ENCODE measurements at places on chromosomes 5 and 9.

GRCh38 chr5:144205141-144205551 is 34.5 kb downstream of the KCTD16 start:
- DNase-seq, result no peak

DNA sequence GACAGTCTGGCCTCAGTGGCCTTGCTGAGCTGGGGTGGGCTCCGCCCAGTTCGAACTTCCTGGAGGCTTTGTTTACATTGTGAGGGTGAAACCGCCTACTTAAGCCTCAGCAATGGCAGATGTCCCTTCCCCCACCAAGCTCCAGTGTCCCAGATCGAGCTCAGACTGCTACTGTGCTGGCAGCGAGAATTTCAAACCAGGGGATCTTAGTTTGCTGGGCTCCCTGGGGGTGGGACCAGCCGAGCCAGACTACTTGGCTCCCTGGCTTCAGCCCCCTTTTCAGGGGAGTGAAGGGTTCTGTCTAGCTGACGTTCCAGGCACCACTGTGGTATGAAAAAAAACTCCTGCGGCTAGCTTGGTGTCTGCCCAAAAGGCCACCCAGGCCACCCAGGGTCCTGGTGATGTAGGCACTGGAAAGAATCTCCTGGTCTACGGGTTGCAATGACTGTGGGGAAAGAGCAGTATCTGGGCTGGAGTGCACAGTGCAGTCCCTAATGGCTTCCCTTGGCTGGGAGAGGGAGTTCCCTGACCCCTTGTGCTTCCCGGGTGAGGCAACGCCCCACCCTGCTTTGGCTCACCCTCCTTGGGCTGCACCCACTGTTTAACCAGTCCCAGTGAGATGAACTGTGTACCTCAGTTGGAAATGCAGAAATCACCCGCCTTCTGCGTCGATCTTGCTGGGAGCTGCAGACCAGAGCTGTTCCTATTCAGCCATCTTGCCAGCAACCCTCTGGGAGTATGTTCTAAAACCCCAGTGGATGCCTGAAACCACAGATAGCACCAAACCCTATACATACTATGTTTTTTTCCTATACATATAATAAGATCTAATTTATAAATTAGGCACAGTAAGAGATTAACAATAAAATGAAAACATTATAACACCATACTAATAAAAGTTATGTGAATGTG is 95.5 kb downstream of the TMEM161B start:
- no peak for DNase-seq

DNA sequence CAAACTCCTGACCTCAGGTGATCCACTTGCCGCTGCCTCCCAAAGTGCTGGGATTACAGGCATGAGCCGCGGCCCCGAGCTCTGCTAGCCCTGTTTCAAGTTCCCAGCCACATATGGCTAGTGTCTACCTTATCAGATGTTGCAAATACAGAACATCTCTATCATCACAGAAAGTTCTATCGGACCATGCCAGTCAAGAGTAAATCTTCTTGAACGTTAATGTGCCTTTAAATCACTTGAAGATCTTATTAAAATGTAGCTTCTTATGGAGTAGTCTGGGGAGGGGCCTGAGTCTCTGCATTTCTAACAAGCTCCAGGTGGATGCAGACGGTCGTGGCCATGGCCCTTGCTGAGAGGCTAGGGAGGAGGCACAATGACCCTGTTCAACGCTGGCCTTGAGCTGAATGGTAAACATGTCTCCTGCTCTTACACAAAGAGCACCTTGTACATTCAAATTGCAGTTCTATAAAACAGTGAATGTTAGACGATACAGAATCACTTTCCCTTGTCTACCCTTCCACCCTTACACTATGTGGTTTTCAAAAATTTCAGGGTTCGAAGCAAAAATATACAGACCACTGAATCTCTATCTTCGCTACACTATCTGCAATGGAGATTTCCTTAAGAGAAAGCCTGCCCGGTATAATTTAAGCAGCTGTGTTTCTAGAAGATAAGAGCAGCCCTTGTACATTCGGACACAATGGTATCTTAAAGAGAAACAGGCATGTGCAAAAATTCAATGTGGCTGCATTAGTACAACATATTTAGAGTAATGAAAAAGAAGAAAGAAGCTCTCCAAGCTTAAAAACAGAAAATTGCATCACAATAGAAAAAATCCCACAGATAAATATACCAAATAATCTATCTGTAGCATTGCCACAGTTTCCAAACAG is 114.1 kb downstream of the FRMD3 start:
- no peak for DNase-seq

- no peak for DNase-seq
Measured at GRCh38 chr5:128441941-128442350, 96.1 kb downstream of the FBN2 start.

Measured in CD8-positive, alpha-beta memory T cell (primary cell).